ENCODE measurements at places on chromosomes 12 and 14.
A peak's percentile ranks its signal among the peaks of the same experiment; 100 is the strongest.

- no peak for DNase-seq
Measured at GRCh38 chr12:90672081-90672480, 282.9 kb downstream of the CCER1 start.

- DNase-seq: no peak
Measured at GRCh38 chr12:68580911-68581310, 29.8 kb upstream of the RAP1B start.

DNA sequence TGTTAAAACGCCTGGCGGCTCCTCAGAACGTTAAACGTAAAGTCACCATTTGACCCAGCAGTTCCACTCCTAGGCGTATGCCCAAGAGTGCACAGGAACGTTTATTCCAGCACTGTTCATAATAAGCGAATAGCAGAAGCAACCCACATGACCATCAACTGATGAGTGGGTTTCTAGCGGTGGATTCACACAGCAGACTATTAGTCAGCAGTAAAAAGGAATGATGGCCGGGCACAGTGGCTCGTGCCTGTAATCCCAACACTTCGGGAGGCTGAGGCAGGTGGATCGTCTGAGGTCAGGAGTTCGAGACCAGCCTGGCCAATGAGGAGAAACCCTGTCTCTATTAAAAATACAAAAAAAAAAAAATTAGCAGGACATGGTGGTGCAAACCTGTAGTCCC lies 22.4 kb upstream of the FBRSL1 start:
- no peak for DNase-seq

- no peak for DNase-seq
Measured at GRCh38 chr12:2396448-2396871, 343.7 kb downstream of the CACNA1C start.

DNA sequence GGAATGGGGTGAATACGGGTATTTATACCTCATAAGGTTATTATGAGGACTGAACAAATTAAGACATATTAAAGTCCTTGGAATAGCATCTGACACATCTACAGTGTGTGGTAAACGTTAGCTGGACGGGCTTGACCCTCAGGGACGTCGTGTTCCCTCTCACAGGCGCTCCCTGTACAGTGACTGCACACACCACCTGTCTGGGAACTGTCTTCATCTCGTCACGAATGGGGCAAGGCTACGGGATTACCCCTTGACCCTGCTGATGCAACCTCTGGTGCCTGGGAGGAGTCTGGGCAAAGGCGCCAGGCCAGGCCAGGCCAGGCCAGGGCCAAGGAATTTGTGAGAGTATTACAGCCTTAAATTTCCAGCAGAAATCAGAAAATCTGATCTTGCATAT lies 191.1 kb downstream of the CALM1 start:
- no peak for DNase-seq

DNA sequence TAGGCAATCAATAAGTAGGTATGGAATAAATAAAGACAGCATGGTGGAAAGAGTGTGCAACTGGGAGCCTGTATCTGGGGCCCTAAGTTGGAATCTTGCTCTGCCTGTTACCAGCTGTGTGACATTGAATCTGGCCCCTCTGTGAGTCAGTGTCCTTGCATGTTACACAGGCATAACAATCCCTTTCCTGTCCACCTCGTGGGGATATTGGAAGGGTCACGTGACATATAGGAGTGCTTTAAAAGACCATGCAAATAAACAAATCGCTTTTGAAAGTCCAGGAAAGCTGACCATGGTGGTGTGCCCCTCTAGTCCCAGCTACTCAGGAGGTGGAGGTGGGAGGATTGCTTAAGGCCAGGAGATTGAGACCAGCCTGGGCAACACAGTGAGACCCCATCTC lies 51.1 kb upstream of the VRK1 start:
- DNase-seq: peak; percentile 32

GRCh38 chr12:56375598-56376434 lies 13.2 kb upstream of the APOF start:
- DNase-seq: peak; percentile 29

DNA sequence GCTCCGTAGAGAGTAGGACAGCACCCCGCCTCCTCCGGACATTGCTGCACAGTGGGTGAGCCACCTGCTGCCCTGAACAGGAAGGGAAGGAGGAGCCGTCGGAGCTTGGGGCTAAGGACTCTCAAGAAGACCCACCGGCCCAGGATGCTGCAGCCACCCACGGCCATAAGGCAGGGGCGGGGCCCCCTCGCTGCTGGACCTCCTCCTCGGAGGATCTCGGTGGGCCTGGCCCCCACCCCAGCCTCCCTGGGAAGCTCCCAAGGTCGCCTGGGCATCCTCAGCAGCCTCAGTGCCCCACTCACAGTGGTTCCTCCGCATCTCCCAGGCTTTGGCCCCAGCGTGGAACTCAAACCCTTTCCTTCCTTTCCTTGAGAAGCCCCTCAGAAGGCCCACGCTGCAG lies 68.6 kb upstream of the DIO3 start:
- no peak for DNase-seq

GRCh38 chr14:49420201-49420600 lies 166.0 kb downstream of the RPS29 start:
- DNase-seq: no peak

DNA sequence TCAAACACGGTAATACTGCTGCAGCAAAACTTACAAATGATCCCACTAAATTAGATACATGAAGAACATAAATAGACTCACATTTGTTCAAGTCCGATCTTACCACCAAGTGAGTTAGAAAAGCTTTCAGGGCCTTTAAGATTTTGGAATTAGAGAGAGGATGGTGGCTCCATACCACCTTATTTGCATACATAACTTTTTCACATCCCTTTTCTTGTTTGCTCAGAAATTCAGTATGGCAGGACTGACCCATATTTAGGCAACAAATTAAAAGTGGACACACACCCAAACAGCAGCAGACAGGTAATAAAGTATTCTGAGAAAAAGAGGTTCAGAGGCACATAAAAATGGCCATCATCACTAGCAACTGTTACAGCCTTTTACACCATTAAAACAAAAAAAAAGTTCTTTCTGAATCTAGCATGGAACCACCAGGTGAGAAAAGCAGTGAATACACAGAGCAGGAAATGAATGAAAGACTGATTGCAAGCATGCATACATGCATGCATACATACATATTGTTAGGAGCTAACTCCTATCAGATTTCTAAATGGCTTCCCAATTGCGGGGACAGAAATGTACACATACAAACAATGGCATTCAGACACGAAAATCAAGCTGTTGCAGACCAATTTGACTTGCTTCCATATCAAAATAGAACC lies 23.3 kb downstream of the STXBP6 start:
- DNase-seq: no peak

DNA sequence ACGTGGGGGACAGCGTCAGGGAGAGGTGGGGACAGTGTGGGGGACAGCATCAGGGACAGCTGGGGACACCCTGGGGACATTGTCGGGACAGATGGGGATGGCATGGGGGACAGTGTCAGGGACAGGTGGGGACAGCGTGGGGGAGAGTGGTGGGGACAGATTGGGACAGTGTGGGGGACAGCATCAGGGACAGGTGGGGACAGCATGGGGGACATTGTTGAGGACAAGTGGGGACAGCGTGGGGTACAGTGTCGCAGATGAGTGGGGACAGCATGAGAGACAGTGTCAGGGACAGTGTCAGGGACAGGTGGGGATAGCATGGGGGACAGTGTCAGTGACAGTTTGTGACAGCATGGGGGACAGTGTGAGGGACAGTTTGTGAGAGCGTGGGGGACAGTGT lies 240.9 kb downstream of the TMEM121 start:
- peak; percentile 13 for DNase-seq

GRCh38 chr12:52628841-52629240 lies 10.5 kb upstream of the KRT73 start:
- peak; percentile 50 for DNase-seq

DNA sequence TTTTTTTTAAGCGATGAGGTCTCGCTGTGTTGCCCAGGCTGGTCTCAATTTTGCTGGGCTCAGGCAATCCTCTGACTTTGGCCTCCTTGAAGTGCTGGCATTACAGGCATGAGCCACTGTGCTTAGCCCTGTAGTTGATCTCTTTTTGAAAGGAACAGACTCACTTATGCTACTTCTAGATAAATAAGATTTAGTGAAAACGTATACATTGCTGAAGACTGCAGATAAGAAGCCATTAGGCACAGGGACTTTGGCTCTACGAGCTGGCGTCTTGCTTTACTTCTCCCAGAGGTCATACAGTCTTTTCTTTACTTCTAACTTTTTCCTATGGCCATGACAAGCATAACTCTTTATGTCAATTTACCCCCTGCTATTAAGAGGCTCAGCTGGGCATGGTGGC lies 9.4 kb downstream of the PTGR2 start:
- DNase-seq: no peak

DNA sequence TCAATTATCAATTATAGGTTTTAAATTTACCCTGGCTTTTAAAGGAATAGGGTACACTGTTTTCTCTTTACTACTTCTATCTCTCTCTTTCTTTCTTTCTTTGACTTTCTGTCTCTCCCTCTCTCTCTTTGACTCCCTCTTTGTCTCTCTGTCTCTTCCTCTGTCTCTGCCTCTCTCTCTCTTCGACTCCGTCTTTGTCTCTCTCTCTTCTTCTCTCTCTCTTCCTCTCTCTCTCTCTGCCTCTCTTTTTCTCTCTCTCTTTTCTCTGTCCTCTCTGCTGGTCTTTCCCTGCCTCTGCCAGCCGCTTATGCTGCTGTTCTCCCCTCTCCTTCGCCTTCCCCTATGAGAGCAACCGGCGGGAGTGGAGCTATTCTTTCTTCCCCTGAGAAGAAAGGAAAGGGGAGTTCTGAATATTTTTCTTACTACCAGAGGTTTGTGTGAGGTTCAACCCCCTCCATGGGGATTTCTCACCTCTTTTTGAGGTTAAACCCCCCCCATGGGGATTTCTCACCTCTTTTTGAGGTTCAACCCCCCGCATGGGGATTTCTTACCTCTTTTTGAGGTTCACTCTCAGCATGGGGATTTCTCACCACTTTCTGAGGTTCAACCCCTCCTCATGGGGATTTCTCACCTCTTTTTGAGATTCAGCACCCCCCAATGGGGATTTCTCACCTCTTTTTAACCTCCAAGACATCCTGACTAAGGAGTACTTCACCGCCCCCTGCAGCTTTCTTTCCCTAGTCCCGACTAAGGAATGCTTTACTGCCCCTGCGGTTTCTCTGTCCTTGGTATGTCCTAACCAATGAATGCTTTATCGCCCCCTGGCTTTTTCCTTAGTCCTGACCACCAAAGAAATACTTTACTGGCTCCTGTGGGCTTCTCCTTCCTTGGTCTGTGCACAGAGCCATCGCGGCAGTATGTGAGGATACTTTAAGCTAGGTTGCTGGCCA lies 27.4 kb upstream of the DDHD1 start:
- DNase-seq: peak; percentile 72

- DNase-seq: peak; percentile 76
Measured at GRCh38 chr12:5442251-5443006, 10.5 kb downstream of the NTF3 start.

DNA sequence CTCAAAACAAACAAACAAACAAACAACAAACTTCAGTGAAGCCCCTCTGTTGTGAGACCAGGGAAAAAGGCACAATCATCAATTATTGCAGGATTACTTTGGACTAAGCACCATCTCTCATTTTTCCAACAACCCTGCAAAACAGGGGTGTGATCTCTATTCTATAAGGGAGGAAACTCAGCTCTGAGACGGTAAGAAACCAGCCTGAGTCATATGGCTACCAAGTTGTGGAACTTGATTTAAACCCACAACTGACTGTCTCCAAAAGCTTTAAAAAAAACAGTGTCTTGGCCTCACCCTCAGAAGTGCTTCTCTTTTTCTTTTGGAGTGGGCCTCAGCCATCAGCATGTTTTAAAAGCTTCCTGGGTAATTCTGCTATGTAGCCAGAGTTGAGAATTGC lies 49.8 kb downstream of the RIN3 start:
- no peak for DNase-seq

DNA sequence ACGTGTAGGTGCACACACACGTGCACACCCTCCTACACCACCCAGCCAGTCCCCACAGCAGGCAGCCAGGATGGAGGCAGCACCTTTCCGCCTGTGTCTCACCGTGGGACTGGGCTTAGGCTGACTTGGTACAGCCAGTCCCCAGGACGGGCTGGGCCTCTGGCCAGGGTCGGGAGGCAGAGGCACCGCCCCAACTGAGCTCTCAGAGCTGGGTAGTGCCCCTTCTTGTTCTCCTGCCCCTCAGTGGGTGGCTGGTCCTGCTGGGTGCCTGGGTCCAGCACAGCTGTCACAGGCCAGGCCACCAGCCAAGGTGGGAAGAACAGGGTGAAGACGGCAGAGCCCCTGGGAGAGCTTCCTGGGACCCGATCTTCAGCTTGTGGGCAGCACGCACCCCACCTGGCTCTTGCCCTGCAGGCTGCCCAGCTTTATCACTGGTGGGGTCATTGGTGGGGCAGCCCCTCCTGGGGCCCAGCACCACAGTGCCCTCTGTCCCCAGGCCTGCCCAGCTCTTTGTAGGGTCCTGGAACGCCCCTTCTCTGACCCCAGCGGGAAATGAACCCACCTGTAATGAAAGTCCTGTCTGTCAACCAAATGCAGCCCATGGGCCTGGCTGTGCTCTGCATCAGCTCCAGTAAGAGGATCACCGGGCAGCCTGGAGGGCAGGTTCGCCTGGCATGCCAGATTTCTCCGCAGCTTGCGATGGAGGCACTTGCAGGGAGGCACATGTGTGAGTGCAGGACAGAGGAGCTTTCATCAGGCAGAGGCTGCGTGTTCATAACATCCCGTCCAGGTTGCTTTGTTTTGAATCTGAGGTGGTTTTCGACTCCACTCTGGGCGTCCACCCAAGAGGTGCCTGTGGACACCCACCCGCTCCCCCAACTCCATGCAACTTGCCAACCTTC lies 14.7 kb downstream of the CDCA4 start:
- DNase-seq: no peak

DNA sequence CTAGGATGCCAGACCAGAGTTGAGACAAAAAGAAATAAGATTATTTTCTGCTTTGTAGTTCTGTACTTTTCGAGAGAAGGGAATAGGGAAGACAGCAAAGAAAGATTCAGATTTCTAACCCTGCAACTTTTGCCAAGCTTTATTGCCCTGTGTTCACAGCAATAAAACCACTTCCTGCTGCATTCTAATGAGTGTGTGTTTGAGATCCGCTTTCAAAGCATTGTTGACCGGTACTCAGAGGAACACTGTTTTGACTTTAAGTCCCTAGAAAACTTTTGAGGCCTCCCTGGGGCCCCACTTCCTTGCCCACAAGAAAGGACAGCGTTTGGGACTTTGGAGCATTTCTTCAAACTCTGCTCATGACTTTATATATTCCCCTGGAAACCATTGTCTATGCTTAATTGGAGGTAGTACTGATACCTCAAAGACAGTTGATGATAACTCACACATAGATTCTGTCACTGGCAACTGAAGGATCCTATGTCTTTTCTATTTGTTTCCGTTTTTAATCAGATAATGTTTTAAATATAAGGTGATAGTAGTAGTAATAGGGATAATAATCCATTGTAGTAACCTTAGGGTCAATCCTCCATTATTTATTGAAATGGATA lies 1.3 kb downstream of the RNASE6 start:
- peak; percentile 66 for DNase-seq
